Stimulated activated CD8-positive, alpha-beta memory T cell treated with anti-CD3 and anti-CD28 coated beads, Interleukin-7, amount 100 ng/mL, for 1 hour (primary cell): ENCODE measurements at places on chromosomes 13 and 19.

DNA sequence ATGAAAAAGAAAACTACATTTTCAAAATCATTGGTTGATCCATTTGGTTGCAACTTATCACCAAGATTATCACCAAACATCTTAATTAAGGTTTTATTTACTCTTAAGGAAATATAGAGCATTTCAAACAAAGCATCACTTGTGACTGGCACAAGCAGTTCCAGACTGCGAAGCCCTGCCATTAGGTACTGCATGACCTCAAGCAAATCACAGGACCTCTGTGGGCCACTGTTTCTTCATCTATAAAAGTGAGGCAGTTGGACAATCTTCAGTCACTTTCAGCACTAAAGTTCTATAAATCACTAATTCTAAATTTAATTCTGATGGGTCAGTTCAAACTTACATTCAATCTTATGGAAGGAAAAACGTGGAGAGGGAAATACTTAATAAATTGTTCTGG lies 2.0 kb downstream of the ELF1 start:
- DNase-seq, result no peak

- no peak for DNase-seq
Observed at GRCh38 chr19:2011169-2011568, 4.3 kb downstream of the BTBD2 start.

DNA sequence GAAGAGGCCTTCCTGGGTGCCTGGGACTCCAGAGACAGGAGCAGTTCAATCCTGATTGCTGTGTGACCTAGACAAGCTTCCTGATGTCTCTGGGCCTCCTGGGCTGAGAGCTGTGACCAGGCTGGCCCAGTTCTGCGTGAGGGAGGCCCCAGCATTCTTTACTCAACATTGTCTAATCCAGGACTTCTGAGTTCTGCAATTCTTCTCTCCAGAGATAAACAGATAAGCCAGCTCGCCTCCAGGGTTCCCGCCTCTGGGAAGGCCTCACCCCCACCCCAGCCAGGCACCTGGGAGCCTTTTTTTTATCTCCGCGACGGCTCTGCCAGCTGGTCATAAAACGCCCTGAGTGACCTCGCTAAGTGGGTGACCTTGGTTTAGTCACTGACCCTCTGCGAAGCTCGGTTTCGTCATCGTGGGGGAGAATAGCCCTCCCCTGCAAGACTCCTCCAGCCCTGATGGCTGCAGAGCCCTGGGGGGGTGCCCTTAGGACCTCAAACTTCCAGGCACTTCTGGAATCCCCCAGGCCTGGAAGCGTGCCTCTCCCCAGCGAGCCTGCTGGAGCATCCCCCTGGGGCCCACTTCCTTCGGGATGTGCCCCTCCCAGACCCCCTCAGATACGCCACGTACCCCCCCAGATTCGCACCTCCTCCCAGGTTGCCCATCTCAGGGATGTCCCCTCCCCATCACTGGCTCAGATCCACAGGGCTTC lies 1.9 kb downstream of the SULT2B1 start:
- no peak for DNase-seq

DNA sequence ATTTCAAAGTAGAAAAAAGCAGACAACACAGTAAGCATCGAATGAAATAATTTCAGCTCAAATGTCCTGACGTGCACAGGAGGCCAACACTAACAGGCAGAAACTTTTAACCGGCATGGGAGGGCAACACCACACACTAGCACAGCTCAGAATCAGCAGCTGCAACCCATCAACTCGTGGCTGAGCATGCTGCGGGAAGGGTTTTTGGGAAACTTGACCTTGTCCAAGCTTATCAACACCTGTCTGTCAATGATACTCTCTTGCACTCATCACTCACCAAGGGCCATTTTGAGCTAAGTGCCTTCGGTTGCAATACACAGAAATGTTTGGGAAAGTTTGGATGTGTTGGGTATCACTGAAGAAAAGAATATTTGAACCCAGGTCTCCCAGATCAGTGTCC lies 483.7 kb downstream of the TSHZ3 start:
- DNase-seq, result no peak

DNA sequence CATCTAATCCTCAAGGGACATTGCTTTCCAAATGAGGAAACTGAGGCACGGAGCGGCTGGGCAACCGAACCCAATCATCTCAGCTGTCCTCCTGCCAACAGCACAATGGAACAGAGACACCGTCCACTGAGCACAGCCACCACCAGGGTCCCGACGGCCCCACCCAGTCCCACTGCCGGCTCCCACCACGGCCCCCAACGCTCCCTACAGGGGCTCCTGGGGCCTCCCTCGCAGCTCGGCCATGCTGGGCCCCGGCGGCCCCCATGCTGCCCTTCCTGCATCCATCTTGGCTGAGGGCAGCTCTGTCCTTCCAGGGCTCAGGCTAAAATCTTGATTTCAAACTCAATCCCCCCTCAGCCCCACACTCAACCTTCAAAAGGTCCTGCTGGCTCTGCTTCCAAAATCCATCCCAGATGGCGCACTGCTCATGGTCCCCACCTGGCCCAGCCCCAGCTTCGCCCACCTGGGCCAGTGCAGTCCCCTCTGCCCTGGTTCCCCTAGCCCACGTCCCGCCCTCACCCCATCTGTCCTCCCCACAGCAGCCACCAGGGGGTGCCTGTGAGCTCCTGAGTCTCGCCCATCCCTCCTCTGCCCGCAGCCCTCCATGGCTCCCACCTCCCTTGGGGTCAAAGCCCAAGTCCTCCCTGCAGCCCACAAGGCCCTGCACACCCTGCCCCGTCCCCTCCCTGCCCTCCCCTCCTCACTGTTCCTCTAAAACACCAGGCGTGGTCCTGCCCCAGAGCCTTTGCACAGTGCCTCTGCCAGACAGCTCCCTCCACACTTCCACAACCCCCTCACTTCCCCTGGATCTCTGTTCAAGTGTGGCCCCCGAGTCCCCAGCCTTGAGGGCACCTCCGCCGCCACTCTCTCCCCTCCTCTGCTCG lies 7.9 kb downstream of the PIP5K1C start:
- no peak for DNase-seq

DNA sequence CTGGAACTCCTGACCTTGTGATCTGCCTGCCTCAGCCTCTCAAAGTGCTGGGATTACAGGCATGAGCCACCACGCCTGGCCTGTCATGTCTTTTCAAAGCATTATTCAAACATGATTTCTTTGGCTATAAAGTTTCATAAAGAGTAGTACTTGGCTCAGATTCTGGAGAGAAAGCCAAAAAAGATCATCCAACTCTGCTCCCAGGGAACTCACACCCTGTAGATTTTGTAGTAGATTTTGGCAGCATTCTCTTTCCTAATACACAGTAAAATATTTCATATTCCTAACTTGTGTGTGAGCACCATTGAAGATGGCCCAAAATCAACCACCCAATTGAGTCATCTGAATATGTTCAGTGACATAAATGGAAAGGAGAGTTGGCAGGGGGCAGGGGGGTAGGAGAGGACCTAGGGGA lies 48.4 kb downstream of the CAB39L start:
- DNase-seq, result no peak

DNA sequence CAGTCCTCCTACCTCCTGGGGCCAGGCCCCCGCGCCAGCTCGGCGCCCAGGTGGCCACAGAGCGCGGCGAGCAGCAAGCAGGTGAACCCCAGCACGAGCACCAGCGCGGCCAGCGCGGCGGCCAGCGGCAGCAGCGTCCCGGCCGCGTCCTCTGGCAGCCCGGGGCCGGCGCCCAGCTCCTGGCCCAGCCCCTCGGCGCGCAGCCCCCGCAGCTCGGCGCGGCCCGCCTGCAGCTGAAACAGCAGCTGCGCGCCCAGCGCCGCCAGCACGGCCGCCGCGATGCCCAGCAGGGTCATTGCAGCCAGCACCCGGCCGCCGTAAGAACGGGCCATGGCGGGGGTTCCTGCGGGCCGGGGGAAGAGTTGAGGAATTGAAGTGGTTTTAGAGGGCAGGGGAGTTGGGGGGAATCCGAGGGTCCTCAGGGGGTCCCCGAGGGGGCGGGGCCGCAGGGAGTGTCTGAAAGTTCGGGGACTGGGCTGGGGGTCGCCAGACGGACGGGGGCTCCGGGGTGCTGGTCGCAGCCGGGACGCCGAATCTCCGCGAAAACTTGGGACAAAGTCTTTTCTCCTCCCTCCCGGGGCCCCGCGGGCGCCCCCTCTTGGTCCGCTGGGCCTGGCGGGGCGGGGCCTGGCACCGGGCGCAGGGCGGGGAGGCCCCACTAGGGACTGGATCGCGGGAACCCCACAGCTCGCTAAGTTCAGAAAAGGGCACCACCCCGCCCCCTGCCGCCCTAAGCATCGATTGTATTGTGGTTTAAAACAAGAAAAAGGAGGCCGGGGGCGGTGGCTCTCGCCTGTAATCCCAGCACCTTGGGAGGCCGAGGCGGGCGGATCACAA lies at the start of gene TMEM221:
TMEM221 (minus strand) TSS at position 538 of the 837 bp plus-strand sequence; CDS start at position 332, 206 bp downstream.
- no peak for DNase-seq

DNA sequence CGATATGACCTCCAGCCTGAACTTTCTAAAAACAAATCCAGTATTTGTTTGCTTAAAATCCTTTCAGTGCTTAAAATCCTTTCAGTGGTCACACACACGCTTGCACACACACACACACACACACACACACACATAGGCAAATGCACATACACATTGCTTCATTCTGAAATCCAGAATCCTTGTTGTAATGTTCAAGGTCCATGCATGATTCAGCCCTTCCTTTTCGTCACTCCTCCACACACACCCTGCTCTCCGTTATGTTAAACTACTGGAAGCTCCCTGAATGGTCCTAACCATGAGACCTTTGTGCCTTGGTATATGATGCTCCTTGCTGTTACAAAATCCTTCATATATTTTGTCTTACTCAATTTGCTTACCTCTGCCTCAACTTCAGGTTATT lies 44.9 kb downstream of the SERTM1 start:
- DNase-seq, result no peak

DNA sequence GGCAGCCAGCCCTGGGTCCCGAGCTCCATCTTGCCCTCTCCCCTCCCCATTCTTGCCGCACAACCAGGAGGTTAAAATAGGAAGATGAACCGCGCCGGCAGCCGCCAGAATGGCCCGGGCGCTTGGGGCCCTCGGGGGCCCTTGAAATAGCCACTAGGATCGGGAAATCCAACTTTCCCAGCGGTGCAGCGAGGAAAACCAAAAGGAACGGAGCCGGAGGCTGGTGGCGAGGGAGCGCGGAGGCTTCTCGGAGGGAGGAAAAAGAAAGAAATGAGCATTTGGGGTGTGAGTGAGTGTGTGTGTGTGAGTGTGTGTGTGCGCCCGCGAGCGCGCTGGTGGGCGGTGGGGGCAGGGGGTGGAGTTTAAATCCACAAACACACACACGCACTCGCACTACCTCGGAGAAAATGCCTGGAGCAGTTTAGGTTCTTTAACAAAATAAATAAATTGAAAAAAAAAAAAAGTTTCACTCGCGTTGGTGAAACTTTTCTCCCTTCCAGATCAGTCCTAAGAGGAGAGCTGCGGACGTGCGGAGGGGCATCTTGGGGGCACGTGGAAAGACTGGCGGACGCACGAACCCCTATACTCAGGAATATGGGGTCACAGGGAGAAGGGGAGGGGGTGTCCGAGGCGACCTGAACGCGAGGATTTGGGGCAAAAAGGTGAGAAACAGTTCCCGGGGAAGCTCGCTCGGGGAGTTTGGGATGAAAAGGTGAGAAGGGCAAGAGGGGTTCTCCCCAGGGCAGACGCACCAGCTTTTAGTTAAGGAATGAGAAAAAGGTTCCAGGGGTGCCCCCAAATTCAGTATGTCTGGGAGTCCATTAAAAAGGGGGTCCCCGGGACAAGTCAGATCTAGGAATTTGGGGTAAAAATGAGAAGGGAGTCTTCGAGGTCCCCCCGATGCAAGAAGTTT lies 1.3 kb downstream of the RFX2 start:
- no peak for DNase-seq

GRCh38 chr13:84362777-84363176 lies 480.5 kb upstream of the SLITRK1 start:
- DNase-seq, result no peak

GRCh38 chr13:23979361-23980159 lies 82.3 kb upstream of the C1QTNF9B start:
- DNase-seq, result no peak

- no peak for DNase-seq
Observed at GRCh38 chr19:31261019-31261602, 88.1 kb downstream of the TSHZ3 start.

DNA sequence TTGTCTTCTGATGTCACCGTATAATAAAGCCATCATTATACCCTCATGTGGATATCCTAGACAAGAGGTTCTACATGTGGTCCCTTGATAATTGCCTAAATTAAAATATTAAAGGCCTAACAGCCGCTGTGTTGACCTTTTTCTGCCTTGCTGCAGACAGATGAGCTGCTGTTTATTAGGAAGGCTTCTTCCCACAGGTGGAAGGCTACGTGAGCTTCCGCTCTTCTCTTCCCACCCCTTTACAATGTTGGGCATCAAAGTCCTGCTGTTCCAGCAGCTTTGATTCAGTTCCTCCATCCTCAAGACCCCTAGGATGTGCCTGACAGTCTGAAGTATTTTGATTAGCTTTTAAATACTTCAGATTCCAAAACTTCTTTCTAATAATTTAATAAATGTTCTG lies 217.1 kb downstream of the PCCA start:
- DNase-seq, result no peak

- DNase-seq, result no peak
Observed at GRCh38 chr19:48779636-48780035, 24.3 kb downstream of the FGF21 start.

DNA sequence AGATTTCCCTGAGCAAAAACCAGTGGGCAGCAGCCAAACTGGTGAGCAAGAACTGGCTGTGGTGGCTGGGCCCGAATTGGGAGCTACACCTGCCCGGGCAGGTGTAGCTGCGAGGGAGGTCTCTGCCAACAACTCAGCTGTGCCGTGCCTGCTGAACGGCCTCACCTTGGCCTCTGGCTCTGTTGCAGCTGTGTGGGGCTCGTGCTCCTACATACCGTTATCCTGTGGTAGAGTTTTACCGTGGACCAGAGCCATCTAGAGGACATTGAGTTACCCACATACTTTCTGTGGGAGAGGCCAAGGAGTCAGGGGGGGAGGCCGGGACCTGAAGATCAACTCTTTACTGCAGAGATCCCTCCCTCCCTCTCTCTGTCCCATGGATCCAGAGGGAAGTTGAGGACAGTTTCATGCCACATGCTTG lies 113.2 kb downstream of the TM9SF2 start:
- DNase-seq, result no peak

GRCh38 chr19:54252243-54252642 lies 4.8 kb downstream of the LILRB5 start:
- no peak for DNase-seq

GRCh38 chr13:34696296-34696695 lies 245.8 kb upstream of the NBEA start:
- no peak for DNase-seq

GRCh38 chr19:19171821-19172532 lies 1.9 kb upstream of the MEF2B start:
- DNase-seq, result no peak

DNA sequence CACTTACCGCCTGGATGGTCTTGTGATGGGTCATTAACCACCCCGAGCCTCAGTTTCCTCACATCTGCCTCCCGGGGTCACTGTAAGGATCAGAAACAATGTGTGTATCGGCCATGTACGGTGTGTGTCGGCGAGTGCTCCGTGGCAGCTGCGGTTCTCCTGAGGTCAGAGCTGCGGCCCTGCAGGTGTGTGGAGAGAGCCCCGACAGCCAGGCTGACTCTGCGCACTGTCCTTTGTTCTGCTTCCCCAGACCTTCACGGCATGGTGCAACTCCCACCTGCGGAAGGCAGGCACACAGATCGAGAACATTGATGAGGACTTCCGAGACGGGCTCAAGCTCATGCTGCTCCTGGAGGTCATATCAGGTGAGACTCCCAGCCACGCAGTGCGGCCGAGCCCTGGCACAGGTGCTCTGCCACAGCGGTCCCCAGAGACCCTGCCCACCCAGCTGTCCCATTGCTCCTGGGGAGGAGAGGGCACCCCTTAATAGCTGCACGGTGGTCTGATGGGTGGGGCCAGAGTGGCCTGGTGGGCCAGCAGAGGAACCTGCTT lies 43.8 kb downstream of the CAPN12 start:
- no peak for DNase-seq
